ENCODE measurements at places on chromosomes 4 and X.
A peak's percentile ranks its signal among the peaks of the same experiment; 100 is the strongest.

DNA sequence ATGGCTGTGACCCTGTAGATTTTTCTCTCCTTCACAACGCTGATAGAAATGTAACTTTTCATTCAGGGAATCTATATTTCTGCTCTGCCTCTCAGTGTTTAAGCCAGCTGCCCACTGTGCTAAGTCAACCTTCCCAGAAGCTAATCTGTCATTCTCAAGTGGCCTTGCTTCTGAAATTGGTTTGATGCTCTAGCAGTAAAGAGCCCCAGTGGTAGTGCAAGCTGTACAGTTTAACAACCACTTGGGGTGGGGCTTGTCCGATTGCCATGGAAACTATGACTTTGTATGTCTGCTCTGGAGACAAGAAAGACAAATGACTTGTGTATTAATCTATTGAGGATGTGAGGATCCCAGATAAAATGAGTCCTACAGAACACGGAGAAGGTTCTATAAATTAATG lies 620.9 kb upstream of the GALNT7 start:
- DNase-seq, result no peak

DNA sequence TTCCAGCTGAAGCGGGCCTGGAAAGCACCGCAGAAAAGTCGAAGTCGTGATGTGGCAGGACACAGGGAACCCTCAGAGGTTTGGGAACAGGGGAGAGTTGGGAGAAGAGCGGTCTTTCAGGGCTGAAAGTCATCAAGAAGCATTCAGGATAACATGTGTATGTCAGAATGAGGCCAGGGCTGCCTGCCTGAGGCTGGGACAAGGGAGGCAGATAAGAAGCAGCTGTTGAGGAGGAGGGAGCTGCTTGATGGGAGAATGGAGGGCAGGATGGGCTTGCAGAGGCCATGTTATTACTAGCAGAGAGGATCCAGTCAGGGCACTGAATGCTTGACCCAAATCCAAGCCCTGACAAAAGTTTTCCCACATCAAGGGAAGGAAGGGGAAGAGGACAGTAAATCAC lies 132.0 kb downstream of the ATG4A start:
- no peak for DNase-seq

DNA sequence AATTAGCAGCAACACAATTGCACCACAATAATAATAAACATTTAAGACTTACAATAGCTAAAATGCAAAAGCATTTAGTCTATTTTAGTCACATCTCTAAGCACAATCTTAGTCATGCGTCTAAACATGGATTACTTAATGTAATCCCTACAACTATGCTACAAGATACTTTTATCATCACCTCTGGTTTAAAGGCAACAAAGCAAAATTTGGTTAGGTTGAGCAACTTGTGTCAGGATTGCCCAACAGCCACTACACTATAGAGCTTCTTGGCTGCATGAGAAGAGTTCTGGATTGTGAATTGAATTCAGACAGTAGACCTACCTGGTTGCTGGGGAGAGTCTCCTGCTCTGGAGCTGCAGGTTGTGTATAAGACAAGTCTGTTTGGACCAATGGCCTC lies 146.5 kb upstream of the PUDP start:
- DNase-seq, result no peak

DNA sequence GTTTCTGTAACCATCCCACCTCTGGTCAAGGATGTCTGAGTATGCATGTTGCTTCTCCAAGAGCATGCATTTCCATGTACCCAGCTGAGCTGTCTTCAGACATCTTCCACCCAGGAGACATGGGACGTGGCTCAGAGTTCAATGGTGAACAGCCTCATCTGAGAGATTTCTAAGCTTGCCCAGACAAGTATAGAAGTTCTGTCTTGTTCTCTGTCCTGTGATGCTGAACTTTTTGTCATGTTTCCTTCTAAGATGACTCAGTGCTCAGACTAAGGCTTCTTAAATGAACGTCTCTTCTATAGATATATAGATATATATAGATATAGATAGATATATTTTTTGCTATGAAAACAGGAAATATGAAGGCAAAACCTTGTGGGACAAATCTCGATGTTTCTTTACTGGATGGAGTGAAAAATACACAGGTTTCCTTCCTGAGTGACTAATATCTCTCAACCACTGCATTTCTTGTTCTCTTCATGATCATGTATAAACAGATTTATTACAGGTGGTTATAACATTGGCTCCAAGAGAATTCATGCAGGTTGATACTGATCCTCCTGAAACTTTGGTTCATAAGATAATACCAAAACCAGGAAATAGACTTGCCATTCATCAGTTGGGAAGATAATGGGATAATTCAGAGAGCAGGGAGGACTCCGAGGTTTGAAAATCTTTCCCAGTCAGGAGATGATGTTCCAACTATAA lies 168.2 kb downstream of the ZNF518B start:
- no peak for DNase-seq

DNA sequence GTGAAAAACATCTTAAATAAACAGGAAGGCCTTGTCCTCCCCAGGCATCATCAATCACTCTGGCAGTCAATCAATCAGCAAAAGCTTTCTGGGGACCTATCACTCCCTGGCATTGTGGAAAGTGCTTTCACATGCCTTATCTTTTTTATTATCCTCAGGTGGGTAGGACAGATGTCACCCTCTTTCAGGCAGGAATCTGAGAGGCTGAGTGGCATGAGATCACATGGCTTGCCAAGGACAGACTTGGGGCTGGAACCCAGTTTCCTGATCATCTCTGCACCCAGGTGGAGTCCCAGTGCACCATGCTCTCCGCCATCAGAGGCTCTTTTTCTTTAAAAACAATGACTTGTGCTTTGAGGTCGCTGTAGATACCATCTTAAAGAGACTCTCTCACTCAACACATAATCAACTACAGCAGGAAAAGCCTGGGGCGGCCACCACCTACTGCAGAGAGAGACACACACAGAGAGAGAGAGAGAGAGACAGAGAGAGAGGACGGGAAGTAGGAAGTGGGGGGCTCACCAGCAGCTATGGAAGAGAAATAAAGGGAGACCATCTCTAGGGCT lies 282.7 kb downstream of the PTTG2 start:
- peak; percentile 6 for DNase-seq

- no peak for DNase-seq
Measured at GRCh38 chr4:55781812-55782211, 37.8 kb upstream of the EXOC1L start.

GRCh38 chrX:103329991-103330390 lies at the start of gene TCEAL7:
Gene TCEAL7 (plus strand): TSS chrX:103330239. CDS start chrX:103331404, 1,165 bp downstream.
- no peak for DNase-seq

- DNase-seq, result no peak
Measured at GRCh38 chr4:133147286-133147821, 1.7 kb upstream of the PCDH10 start.

- DNase-seq, result no peak
Measured at GRCh38 chr4:169658975-169659715, 38.8 kb downstream of the CLCN3 start.

GRCh38 chr4:77104791-77105540 lies 29.2 kb upstream of the CCNI start:
- no peak for DNase-seq

GRCh38 chrX:106481341-106481740 lies 130.4 kb upstream of the RADX start:
- DNase-seq, result peak; percentile 59
